ENCODE measurements at places on chromosomes 7 and 10.
A peak's percentile ranks its signal among the peaks of the same experiment; 100 is the strongest.

DNA sequence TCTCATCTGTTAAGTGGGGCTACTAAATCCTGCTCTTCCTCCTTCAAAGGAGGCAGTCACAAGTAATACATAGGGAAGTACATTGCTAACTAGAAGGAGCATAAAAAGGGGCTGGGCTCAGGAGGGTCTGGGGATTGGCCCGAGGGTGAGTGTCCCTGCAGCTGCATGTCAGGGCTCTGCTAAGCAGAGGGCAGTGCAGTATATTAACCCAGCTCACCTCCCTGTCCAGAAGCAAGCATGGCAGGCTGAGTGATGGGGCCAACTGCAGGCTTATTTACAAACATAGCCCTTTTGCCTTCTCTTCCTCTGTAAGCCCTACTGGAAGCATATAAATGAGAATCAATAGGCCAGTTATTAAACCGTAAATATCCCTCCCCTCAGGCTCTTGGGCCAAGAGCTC lies 143.2 kb upstream of the PCBD1 start:
- no peak for DNase-seq

GRCh38 chr10:47419421-47419820 lies 35.3 kb upstream of the ZNF488 start:
- no peak for DNase-seq

- DNase-seq = no peak
Observed at GRCh38 chr10:12589291-12589690, 239.9 kb downstream of the CAMK1D start.

GRCh38 chr10:24503461-24504320 lies 220.0 kb downstream of the ARHGAP21 start:
- DNase-seq = peak; percentile 19

GRCh38 chr7:50293509-50294179 lies 10.9 kb upstream of the IKZF1 start:
- no peak for DNase-seq

- DNase-seq = no peak
Observed at GRCh38 chr10:97873569-97873968, 23.9 kb downstream of the GOLGA7B start.

- DNase-seq = no peak
Observed at GRCh38 chr7:89133819-89134218, 338.3 kb upstream of the TEX47 start.

- DNase-seq = no peak
Observed at GRCh38 chr7:28409716-28410627, 2.3 kb upstream of the CREB5 start.

- no peak for DNase-seq
Observed at GRCh38 chr7:79282070-79282694, 171.3 kb downstream of the MAGI2 start.

DNA sequence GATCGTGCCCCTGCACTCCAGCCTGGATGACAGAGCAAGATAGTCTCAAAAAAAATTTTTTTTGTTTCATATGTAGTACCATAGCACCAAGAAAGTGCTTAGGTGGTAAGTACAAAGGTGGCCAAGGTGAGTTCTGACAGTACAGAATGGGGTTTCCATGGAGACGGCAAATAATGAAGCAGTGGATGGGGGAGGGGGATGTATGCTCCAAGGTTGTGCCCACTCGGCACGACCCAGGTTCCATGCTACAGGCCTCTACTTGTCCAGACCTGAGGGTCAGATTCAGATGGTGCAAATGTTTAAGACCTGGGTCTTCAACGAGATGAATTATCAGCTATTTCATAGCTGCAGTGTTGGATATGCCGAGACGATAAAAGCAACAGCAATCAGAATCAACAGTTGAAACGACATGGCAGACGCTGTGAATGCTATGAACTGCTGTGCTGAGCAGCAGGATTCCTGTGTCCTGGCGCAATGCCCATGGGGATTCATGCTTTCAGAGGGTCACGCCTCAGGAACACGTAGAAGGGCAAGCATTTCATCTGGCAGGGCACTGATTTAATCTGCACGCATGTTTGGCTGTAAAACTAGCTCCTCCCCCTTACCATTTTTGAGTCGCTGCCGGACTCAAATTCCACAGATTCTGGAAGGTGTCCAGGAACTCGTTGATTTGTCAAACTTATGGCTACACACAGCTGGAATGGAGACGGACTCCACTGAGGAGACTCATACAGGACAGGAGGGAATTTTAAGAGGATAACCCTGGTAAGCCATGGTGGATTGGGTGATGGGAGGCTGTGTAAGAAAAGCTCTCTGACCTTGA lies 256.5 kb downstream of the FRMD4A start:
- DNase-seq = peak; percentile 75

- no peak for DNase-seq
Observed at GRCh38 chr7:92758796-92759431, 77.5 kb downstream of the CDK6 start.

DNA sequence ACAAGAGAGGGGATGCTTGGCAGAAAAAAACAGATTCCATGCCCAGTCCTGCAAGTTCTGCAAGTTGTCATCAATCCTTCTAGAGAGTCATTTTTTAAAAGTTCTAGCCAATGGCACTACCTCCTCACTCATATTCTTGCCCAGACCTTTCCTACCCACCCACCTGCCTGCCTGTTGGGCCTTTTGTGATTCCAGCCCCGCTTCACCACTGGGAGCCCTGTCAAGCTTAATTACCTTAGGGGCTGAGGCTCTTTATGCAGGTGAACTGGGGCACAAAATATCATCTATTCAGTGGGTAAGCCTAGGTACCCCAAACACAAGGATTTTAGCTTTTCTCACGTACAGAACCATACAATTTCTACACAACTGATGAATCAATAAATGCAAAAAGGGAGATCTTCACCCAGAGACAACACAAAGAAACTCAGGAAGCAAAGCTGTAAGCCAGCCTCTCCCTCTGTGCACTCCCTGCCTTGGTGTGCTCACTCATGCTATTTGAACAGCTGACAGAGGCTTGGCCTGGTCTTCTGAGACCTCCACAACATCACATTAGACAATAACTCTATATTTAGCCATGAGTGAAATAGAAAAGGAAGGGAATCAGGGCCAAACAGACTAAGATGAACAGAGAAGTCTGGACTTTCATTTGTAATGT lies 222.6 kb downstream of the HTR7 start:
- DNase-seq = no peak

- DNase-seq = no peak
Observed at GRCh38 chr7:19020711-19021110, 96.7 kb downstream of the TWIST1 start.

DNA sequence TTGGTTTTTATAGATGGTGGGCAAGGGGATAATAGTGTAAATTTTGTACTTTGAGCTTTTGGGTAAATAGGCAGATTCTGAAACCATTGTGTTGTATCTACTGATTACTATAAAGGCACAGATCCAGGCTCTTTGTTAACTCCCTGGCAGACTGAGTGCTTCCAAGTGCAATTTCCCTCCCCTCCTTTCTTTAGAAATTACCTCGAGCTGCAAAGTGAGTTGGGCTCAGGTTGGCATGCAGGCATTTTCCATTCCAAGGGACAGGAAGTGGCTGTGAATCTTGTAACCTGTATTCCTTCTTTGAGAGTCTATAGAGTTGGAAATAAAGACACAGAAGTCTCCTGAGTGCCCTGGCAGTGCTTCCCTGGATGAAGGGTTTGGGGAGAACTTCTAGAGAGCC lies 494.2 kb upstream of the GALNT17 start:
- no peak for DNase-seq

DNA sequence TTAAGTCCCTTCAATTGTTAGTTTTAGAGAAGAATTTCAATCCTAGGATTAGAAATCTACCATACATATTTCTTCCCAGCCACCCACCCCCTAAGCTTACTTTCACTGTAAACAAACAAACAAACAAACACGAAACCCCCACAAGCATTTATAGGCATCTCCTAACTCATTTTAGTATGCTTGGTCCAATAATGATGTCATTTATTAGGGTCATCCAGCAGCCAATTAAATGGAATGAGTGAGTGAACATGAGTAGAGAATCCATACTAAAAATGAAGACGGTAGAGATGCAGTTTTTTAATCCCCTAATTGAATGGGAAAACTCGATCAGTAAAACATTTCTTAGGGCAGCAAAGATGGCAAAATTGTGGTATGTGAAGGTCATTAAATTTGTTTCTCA lies 3.2 kb downstream of the TAC1 start:
- DNase-seq = no peak

- no peak for DNase-seq
Observed at GRCh38 chr10:49082766-49083165, 32.6 kb downstream of the VSTM4 start.
